ENCODE measurements at places on chromosomes 1 and 21. TPM values are rescaled to one million over a fixed set of nuclear protein-coding genes. Genes with fewer than 3 reads are reported as not detected.

Gene TRIM67
- not detected for total RNA-seq

Gene LRRC38
- total RNA-seq, result not detected

Gene ZBTB21
- total RNA-seq, result 4.6 TPM

Gene EXO1
- 5.5 TPM for total RNA-seq

Gene LCE3E
- 1.6 TPM for total RNA-seq

Gene CSF1
- 6.6 TPM for total RNA-seq

Gene FOXO6
- total RNA-seq, result not detected

Gene AIM2
- not detected for total RNA-seq

Gene TNFRSF14
- 15.1 TPM for total RNA-seq

Gene ITLN1
- total RNA-seq, result not detected

Gene HCN3
- 0.55 TPM for total RNA-seq

Gene GMEB1
- 4.9 TPM for total RNA-seq

Gene MUTYH
- 18.7 TPM for total RNA-seq

Gene CAPN9
- not detected for total RNA-seq

Gene LACTBL1
- not detected for total RNA-seq

Gene KPRP
- total RNA-seq, result 0.04 TPM

Gene ROR1
- 1.3 TPM for total RNA-seq

Gene LAD1
- total RNA-seq, result 140 TPM

Gene NOS1AP
- not detected for total RNA-seq

Gene FCN3
- total RNA-seq, result not detected

Gene F13B
- total RNA-seq, result not detected

Gene ATF6
- 15.8 TPM for total RNA-seq

Gene IFI6
- 30.0 TPM for total RNA-seq

Gene GUCA2B
- not detected for total RNA-seq

Gene TRNP1
- total RNA-seq, result 94.1 TPM

Gene B3GALNT2
- total RNA-seq, result 33.7 TPM

Gene AMY2A
- total RNA-seq, result not detected

Gene CELA3B
- not detected for total RNA-seq

Gene DNAJC28
- 0.23 TPM for total RNA-seq

Gene LRRN2
- total RNA-seq, result not detected

Gene UBE2U
- total RNA-seq, result not detected

Gene TMIGD3
- not detected for total RNA-seq

Gene CD101
- 0.46 TPM for total RNA-seq

Gene CELA2B
- not detected for total RNA-seq

Gene OR2L13
- 0.23 TPM for total RNA-seq

Gene KLHDC7A
- total RNA-seq, result not detected
